Activated T-helper 17 cell treated with anti-CD3 and anti-CD28 coated beads, Interleukin-2, amount 50 U/mL, for 72 hours (primary cell): ENCODE measurements at places on chromosomes 13 and 19.
A peak's percentile ranks its signal among the peaks of the same experiment; 100 is the strongest.

- ATAC-seq, result no peak
Observed at GRCh38 chr19:38252941-38253691, 3.1 kb downstream of the PPP1R14A start.

GRCh38 chr13:95929430-95929829 is 123.8 kb downstream of the UGGT2 start:
- no peak for ATAC-seq

GRCh38 chr19:10010247-10010691 is at the start of gene COL5A3:
Gene COL5A3 (minus strand): TSS chr19:10010504. CDS start chr19:10010385, 119 bp downstream.
- no peak for ATAC-seq

- ATAC-seq, result no peak
Observed at GRCh38 chr13:98794498-98794897, 42.0 kb upstream of the SLC15A1 start.

DNA sequence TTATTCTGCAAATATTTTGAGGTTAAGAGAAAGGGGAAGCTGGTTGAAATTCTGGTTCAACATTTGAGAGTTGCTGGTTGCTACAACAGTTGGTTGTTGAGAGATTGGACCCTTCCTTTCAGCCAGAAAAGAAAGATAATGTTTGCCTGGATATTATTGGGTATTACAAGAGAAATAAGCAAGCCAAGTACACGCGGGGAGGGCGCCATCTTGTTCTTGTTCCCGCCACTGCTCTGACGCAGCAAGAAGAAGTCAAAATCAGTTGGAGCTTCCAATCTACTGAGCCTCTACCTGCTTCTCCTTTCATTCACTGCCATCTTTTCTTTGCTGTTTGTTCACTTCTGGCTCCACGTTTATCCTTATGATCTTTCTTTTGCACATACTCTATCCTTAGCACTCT is 18.4 kb downstream of the BSPH1 start:
- no peak for ATAC-seq

DNA sequence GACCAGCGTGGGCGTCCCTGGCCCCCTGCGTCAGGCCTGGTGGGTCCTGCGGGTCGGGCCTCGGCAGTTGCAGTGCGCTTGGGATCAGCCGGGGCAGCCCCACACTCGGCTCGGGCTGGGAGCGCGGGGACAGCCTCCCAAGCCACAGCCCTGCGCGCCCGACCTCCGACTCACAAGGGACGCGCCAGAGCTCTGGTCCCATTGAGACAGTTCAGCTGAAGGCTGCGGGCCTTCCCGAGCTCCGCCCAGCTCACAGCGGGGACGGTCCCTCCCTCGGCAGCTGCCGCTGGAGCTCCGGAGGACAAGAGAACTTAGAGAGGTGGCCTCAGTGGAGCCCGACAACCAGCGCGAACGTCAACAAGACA is 45.7 kb upstream of the ZNF730 start:
- ATAC-seq, result no peak

DNA sequence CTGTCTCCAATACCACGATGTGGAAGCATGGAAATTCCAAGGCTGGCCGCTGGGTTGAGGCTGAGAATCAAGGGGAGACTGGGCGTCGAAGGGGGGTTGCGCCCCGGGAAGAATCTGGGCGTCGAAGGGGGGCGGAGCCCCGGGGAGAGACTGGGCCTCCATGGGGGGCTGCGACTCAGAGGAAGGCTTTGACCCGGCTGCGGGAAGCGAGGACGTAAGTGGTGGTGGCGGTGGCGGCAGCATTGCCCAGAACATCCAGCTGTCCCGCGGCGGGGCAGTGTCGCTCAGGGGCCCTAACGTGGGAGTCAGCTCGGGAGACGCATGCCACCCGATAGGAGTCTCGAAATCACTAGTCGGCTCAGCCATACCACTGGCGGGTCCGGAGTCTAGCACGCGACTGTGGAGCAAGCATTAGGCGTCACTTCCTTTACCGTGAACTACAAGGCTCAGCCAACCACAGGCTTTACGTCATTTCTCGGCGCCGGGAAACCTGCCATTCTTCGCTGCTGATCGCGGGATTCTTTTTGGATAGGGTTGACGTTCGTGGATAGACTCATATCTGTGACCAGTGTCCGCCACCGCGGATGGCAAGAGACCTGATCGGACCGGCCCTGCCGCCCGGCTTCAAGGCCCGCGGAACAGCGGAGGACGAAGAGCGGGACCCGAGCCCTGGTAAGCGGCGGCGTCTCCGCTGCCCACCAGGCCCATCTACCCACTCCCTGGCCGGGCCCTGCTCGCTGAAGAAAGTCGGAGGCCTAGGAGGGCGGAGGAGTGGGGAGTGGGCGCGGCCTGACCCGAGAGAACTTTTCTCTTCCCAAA is at the start of the genes GPALPP1 and NUFIP1:
Gene GPALPP1 (plus strand): TSS at position 468 of the 819 bp plus-strand sequence. CDS start 117 bp downstream, at position 585.
Gene NUFIP1 (minus strand): TSS at position 401 of the 819 bp plus-strand sequence. CDS start 35 bp downstream, at position 366.
- ATAC-seq, result peak; percentile 99

- no peak for ATAC-seq
Observed at GRCh38 chr19:11159598-11160439, 4.2 kb upstream of the SPC24 start.

- no peak for ATAC-seq
Observed at GRCh38 chr13:92950771-92951170, 275.8 kb upstream of the GPC6 start.

- no peak for ATAC-seq
Observed at GRCh38 chr13:42847891-42848663, 66.7 kb downstream of the FAM216B start.

- ATAC-seq, result peak; percentile 53
Observed at GRCh38 chr19:7926021-7926726, at the start of gene CTXN1. Gene CTXN1 (minus strand): TSS chr19:7926135. CDS start chr19:7925538, 597 bp downstream.

- peak; percentile 70 for ATAC-seq
Observed at GRCh38 chr13:36432106-36432544, at the start of gene CCNA1. Gene CCNA1 (plus strand): TSS chr13:36432495. CDS start chr13:36433057, 562 bp downstream.

DNA sequence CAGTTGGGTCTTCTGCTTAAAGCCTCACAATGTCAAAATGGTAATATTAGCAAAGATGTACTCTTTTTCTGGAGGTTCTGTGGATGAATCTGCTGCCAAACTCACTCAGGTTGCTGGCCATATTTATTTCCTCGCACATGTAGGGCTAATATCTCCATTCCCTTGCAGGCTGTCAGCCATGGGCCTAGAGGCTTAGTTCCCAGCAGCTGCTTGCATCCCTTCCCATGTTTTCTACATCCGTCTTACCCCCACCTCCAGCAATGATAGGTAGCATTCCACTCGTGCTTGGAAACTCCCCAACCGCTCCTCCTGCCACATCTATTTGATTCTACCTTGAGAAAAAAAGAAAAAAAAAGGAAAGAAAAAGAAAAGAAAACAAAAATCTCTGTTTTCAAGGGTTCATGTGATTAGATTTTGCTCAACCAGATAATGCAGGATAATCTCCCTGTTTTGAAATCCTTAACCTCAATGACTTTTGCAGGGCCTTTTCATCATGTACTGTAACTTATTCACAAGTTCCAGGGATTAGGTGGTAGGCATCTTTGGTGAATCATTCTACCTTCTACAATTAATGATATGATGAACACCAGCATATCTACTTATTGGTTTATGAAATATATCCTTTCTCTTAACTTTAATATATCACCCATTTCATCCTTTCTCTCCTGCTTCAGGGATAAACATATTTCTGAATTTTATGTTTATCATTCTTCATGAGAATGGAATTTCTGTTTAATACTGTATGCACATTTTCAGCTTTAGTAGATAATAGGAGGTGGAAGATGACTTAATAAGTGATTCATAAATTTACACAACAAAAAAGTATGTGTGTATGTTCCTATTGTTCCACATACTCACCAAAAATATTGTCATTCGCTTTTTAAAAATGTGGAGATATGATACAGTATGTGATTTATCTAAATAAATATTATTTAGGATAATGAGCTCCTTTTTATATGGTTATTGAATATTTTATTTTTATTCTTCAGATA is 931.9 kb downstream of the SLITRK5 start:
- no peak for ATAC-seq

- no peak for ATAC-seq
Observed at GRCh38 chr13:113083402-113084061, 22.1 kb upstream of the F7 start.
